Left kidney (tissue), 8 donors: ENCODE measurements at places on chromosomes 12 and 14.

DNA sequence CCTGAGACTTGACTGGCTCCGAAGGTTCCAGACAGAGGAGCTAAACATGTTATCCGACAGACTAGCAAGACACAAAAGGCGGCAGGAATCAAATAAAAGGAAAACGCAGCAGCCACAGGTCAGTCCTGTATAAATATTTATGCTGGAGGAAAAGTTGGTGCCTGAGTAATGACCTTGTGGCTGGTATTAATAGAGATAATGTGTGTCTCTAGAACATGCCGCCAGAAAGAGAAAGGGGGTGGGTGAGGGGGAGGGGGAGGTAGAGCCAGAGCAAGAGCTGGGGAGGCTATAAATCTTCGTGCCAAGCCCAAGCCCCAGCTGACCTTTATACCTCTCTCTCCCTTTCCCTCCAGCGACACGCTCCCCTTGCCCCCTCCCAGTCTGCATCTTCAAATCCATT is 590.4 kb downstream of the MED13L start:
- no peak for DNase-seq

DNA sequence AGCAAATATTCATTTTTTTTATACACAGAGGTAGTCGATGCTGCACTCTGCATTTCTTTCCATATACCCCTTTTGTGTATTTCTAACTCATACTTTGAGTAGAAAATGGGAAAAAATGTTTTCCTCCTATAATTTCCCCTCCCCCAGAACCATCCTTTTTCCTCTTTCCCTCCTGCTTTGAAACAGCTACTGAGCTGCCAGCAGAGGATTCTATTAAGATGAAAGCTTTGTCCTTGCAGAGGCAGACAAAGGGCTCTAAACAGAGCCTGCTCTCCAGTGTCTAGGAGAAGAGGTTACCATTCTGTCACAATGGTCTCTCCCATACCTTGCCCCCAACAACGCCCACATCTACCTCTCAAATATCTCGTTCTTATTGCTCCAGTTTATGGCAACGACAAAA is 74.6 kb upstream of the OSBPL8 start:
- DNase-seq = no peak

DNA sequence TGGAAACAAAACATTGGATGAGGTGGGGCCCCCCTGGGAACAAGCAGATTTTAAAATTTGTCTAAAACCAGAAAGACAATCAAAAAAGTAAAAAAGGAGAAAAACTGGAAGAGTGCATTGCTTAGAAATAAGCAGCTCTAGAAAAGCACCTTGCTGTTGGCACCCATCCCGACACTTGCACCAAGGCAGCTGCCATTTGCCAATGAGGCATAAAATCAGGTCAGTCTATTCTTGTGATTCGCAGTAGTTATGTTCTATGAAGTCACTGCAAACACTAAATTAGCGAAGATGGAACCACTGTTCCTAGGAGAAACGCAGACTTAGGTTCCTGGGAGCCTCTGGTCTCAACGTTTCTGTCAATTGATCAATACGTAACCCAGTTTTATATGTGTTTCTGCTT is 16.2 kb downstream of the VPS33A start:
- DNase-seq = no peak

GRCh38 chr14:54509546-54510501 is at the start of gene CGRRF1:
TSS of gene CGRRF1 (plus strand) at chr14:54509906. CDS start at chr14:54509960, 54 bp downstream.
- DNase-seq = peak; percentile 99

- DNase-seq = no peak
Measured at GRCh38 chr12:120483621-120484020, 12.3 kb upstream of the DYNLL1 start.

DNA sequence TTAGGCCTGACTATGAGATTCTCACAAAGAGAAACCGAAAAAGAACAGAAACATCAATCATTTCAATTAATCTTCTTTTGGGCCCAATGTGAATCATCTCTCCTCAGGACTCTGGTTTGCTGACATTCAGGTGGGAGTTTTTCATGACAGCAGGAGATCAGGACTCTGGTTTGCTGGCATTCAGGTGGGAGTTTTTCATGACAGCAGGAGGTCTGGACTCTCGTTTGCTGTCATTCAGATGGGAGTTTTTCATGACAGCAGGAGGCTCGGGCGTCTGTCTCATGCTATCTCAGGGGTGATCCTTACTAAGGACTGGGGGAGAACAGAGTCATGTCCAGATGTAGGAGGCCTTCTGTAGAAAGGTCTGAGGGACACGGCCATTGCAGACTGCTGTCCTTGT is 40.1 kb upstream of the PARP11 start:
- no peak for DNase-seq

DNA sequence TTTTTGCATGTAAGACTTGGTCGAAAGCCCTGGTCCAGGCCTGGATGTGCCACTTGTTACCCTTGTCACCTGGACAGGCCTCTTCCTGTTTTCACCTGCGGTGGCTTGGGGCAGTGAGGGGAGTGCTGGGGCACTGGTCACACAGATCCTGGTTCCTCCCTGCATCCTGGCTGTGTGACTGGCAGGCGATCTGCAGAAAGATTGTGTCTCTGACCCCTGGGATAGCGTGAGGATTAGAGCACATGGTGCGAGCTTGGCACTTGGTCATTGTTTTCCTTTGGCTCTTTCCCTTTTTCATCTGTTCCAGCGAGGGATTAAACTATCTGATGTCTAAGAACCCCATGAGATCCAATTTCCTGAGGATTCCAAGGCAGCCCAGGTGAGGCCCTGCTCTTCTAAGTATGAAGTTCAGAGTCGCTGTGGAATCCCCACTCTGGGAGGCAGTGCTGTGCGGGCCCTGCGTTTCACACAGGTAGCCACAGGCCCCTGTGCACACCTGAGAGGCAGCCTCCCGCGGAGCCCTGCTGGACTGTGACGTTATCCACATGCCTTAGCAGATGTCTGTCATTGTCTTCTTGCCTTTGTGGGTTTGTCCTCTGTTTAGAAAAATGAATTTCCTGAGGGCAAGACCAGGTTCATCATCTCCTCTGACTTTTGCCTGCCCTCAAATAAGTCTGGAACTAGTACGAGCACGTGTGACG is 288.4 kb downstream of the CACNA1C start:
- no peak for DNase-seq

DNA sequence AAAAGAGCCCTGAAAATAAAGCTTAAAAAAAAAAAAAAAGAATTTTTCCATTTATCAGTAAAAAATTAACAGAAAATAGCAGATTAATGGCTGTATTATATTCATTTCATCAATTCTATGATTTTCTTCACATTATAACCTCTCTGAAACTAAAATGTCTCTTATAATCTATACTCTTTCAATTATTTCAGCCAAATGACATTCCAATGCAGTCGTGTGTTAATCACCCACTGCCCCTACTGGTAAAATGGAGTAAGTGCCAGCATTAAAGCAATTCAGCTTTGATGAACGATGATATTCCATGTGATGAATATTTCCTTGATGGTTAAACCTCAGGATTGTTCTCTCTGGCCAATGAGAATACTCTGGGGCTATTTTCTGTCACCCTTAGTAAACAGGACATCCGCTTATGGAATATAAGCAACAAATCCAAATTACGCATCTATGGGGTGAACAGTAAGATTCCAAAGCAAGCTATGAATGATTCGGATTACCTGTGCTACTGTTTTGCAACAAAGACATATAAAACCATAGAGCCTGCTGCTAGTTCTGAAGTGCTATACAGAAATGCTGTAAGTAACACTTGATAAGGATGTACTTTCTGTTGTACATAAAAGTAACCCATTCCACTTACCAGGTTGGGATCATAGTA is 20.3 kb upstream of the SYCP3 start:
- peak; percentile 22 for DNase-seq

DNA sequence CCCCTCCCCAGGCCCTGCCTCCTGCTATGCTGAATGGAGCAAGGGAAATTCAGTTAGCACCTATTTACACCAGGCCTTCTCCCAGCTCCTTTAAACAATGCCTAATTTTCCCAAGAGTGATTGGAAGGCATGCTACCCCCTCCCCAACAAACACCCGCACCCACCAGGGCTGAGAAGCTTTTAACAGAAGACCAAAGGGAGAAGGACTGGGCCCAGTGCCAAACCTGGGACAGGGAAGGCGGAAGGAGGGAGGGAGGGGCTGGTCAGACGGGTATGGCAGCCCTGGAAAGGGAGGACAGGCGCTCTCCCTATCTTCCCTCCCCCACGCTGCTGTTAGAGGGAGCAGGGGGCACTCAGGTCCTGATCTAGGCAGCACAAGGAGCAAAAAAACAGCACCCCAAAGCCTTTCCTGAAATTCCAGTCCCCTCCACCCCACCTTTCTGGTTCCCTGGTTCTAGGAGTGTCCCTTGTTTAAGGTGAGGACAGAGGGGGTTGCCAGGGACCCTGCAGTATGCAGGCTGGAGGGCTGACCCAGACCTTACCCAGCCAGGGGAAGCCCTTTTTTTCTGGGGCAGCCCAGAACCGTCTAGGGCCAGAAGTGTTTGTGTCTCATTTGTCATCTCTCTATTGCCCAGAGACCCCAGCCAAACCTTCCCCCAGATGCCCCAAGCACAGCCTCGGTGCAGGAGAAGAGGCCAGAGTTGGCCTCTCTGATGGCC is 2.4 kb upstream of the KRT8 start:
- no peak for DNase-seq

GRCh38 chr14:75340921-75341320 is 62.3 kb downstream of the FOS start:
- no peak for DNase-seq

- DNase-seq = no peak
Measured at GRCh38 chr12:116121453-116121871, 156.0 kb downstream of the MED13L start.

- no peak for DNase-seq
Measured at GRCh38 chr14:75306927-75307699, 28.5 kb downstream of the FOS start.

- no peak for DNase-seq
Measured at GRCh38 chr14:59425322-59425935, 39.8 kb downstream of the GPR135 start.

DNA sequence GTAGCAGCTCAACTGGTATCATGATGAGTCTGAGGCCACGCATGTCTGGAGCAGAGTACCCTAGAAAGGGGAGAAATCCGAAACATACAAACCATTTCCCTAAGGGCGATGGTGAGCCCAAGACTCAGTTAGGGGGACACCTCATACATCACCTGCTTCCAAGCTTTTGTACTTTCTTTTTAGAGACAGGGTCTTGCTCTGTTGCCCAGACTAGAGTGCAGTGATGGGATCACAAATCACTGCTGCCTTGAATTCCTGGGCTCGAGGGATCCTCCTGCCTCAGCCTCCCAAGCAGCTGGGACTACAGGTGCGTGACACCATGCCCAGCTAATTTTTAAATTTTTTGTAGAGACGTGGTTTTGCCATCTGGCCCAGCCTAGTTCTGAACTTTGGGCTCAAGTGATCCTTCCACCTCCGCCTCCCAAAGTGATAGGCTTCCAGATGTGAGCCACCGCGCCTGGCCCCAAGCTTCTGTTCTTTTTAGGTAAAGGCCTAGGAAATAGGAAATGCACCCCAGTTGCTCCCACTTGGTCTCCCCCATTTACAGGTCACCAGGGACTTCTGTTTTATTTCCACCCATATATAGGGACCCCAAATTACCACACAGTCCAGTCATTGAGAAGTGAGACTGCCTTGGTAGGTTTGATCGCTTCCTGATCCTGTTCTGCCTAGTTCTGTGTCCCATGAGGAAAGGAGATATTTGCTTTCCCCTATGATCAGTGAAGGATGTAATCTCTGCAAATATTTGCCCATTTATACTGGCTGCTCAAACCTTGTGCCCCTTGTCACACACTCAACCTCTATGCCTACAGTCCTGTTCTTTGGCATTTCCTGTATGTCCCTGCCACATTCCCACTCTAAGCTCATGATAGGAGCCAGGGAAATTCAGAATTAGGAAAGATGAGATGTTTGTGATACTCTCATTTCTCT is at the start of gene APOF:
Gene APOF, minus strand, starts transcription at position 728 of the 930 bp plus-strand sequence. Its CDS starts 112 bp downstream, at position 616.
- no peak for DNase-seq

DNA sequence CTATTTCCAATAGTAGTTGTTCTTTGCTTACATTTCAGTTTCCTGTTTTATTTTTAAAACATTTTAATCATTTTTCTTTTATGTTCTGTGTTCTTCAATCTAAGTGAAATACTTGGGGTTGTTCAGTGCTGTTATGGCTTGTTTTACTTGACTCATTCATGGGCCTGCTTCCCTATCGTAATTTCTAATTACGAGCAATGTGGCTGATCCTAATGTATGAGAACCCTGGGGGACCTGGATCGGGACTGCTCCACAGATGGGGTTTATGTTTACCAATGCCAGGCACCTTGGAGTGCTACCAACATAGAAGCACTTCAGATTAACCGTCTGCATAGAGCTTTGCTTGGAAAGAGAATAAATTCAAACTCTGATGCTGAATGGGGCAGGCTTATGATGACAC is 29.8 kb downstream of the TECPR2 start:
- DNase-seq = no peak

GRCh38 chr12:62519043-62519442 is 52.4 kb downstream of the MON2 start:
- no peak for DNase-seq

GRCh38 chr14:38003746-38004609 is 203.7 kb upstream of the SSTR1 start:
- no peak for DNase-seq
